ENCODE measurements at places on chromosomes 3 and 15.

DNA sequence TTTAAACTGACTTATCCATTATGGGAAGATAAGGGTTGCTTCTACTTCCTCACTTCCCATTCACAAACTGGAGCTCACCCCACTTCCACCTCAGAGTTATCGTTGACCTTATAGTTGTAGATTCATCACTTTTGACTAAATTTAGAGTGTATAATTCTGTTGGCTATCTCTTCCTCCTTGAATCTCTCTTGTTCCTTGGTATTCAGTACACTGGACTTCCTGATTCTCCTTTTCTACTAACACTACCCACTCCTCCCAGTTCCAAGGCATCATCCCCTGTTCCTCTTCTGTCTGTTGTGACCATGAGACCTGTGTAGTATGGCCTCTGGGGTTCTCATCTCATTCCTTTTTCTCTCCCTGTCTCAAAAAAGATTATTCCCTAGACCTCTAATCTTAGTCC, 5.9 kb upstream of the GPR87 start:
- no peak for DNase-seq

DNA sequence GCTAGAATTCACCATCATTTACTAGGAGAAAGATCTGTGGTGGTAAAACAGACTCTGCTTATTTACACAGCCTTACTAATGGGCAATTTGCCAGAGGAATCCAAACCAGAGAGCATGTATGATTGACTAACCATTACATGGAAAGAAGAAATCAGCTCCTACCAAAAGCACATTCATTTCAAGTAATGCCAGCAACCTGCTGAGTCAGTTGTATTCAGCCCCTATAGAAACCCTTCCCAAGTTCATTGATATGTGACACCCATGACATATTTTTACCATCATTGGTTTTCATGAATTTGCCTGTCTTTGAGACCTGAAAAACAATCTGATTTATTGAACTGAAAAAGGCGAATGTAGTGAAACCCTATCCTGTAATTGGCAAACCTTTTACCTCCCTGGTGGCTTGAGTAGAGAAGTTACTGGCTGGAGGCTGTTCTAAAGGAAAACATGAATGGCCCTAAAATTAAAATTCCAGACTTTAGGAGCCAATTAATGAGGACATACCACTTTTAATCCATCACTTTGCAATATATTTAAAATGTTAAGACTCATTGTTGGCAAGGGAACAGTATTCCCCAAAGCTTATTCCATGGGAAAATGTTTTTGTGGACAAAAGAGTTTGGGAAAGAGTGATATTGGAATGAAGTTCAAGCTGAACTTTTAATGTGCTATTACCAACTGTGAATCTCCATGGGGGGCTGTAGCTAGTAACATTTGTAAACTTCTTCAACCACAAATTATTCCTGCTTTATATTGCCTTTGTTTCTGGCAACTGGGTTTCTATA, 542.9 kb downstream of the FHIT start:
- DNase-seq, result peak; percentile 75

- DNase-seq, result no peak
These were observed 55.2 kb upstream of the ACAN start for GRCh38 chr15:88748081-88748480.

- no peak for DNase-seq
These were observed 139.6 kb downstream of the MCTP2 start for GRCh38 chr15:94370936-94371285.

DNA sequence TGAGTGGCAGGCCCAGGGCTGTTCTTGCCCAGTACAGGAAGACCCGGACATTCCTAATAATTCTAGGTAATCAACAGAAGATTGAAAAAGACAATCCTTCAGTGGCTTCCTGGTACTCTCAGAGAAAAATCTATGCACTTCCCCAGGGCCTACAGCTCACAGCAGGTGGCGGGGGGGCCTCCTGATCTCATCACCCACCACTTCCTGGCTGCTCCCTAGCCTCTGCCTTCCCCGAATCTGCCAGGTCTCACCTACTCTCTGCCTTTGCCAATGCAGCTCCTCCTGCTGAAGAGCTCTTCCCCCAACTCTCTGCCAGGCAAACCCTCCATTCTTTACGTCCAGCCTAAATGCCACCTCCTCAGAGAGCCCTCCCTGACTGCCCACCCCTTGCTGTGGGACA, 37.5 kb downstream of the EHD4 start:
- DNase-seq, result no peak

DNA sequence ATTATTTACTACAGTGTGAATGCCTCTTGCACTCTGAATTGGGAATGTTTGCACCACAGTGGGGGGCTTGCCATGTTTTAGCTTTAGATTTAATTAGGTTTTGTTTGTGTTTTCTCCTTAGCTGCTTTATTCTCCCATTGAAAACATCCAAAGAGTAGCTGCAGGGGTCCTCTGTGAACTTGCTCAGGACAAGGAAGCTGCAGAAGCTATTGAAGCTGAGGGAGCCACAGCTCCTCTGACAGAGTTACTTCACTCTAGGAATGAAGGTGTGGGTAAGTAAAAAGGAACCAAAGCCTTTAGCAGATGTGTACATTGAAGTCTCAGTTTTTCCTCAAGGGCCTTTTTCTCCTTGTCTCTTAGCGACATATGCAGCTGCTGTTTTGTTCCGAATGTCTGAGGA, 36.9 kb downstream of the CTNNB1 start:
- DNase-seq, result no peak

DNA sequence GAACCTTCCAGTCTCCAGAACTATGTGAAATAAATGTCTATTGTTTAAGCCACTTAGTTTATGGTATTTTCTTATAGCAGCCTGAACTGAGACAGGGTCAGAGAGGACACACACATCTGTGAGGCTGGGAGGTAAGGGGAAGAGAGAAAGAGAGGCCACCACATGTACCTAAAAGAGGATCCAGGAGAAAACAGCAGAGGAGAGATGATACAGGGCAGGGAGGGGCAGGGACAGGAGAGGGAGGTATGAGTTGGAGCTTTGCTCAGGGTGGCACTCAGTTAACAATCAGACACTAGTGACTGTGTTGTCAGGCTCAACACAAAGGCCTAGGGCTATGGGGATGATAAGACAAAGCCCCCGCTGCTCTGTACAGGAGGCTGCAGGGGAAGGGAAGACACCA, 17.6 kb downstream of the KIF9 start:
- DNase-seq, result no peak

DNA sequence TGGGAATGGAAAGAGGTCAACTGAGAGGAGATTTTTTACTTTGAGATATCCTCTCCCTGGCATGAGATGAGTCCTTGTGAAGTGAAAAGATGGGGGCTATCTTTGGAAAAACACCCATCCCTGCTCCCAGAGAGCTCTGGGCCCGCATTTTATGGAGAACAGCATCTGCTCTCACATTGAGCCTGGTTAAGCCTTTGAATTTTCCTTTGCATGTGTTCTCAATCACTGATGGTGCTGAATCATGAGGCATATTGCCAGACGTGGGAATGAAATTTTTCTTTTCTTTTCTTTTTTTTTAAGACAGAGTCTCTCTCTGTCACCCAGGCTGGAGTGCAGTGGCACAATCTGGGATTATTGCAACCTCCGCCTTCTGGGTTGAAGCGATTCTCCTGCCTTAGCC, 24.4 kb downstream of the TMEM45A start:
- peak; percentile 55 for DNase-seq

- DNase-seq, result no peak
These were observed 255.3 kb downstream of the FEZF2 start for GRCh38 chr3:62117903-62118548.

DNA sequence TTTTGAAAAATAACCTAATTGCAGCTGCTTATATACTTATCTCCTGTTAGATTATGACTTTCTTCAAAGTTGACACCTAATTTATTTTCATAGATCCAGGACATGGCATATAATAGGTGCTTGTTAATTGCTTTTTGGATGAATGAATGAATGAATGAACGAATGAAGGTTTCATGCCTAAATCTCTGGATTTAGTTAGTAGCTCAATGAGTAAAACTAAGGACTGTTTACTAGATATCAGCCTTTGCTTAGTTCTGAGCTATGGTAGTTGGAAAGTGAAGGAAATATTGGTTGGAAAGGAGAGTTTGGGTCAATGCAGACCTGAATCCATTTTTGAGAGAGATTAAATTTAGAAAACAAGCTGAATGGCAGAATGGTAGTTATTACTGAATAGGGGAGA, 160.4 kb upstream of the SGO1 start:
- no peak for DNase-seq

DNA sequence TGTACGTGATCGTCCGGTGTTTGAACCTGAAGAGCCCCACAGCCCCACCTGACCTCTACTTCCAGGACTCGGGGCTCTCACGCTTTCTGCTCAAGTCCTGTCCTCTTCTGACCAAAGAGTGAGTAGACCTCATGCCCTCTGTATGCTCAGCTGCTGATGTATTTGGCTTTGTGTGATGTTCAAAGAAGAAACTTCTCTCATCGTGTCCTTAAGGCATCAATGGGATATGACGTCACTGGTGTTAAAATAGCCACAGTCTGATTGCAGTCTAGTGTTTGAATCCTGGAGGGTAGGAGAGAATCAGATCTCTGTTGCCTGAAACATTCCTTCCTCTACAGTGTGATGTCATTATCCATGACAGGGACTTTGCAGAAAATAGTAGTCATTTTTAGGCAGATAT, 28.1 kb downstream of the ABHD2 start:
- DNase-seq, result peak; percentile 55

DNA sequence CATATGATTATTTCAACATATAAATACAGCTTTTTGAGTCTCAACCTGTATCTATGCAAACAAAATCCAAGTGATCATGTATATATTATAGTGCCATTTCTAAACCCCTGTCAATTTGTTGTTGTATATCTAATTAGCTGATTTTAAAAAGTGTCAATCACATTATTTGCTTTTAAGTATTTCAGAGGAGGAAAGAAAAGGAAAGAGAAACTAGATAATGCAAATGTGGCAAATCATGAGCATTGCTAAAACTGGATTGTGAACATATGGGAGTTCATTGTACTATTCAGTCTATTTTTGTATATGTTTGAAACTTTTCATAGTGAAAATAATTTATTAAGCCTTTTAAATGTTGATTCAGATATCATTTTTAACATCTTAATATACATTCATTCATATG, 190.7 kb downstream of the ZIC4 start:
- DNase-seq, result no peak

DNA sequence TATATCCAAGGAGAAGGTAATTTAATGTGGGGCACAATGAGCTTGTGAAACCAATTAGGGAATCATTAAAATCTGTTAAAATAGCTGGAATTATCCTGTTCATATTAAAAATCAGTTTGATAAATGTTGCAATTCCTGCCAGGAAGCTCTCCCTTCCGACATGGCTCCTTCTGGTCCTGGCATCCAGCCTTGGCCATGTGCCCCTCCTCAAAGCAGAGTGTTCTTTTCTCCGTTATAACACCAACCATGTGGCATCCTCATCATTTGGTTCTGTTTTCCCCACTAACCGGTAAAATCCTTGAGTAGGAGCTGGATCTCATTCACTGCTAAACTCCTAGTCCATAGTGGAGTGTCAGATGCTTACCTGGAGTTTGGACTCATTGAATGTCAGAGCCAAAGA, 127.2 kb downstream of the ARNT2 start:
- DNase-seq, result no peak

DNA sequence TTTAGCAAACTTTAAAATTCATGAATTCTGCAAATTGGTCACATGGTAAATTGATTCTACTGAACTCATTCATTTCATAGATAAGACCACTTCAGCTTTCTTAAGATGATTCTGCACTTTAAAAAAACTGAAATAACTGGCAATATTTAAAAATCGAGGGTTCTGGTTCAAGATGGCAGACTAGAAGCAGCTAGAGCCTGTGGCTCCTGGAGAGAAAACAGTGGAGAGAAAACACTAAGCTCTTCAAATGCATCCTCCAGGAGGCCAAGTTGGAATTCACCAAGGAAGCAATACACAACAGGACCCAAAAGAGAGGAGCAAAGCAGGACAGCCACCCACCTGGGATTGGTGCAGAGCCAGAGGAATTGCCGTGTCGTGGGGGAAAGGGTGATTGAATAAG, 132.1 kb downstream of the SPATA16 start:
- no peak for DNase-seq

GRCh38 chr3:161390200-161390599, 18.9 kb upstream of the SPTSSB start:
- no peak for DNase-seq

- DNase-seq, result no peak
These were observed 72.4 kb downstream of the BFSP2 start for GRCh38 chr3:133472242-133472641.

DNA sequence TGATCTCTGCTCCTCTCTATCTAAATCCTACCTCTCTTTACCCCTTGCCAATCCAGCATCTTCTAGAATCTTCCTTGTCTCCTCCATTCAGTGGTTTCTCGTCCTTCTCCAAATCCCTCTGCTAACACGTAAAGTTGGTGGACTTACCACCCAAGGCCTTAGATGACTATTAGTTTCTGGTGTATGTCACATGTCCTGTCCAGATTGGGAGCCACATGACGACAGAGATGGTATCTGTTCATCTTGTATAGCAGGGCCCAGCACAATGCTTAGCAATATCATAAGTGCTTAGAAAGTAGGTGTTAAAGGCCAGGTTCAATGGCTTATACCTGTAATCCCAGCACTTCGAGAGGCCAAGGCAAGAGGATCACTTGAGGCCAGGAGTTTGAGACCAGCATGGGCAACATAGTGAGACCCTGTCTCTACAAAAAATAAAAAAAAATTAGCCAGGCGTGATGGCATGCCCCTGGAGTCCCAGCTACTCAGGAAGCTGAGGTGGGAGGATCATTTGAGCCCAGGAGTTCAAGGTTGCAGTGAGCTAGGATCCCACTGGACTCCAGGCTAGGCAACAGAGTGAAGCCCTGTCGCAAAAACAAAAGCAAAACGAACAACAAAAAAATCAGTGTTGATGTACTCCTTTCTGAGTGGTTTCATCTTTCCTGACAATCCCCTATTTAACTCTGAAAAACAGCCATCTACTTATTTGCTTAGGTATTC, 81.8 kb downstream of the HMG20A start:
- no peak for DNase-seq

DNA sequence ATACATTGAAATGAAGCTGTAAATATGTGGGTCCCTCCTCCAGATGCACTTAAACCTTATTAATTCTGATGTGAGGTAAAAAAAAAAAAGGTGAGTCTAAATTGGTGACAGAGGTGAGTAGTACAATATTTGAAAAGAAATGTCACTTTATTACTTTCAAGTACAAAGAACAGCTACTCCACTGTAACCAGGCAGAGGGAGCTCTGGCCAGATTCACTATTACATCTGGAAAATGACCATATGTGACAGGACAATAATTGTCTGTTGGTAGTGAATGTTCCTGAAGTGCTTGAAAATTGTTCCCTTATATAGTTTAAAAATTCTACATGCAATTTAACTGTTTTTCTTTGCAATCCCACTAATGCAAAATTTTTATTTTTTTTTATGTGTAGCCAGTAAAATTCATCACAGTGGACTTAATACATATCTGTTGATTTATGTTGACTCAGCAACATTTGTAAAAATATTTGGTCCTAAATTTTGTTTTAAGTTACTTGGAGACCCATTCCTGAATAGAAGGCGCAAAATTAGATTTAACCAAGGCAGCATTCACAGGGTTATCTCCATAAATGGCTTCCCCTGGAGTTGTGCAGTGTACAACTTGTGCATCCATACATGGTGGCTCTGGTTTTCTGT, 231.9 kb upstream of the TBC1D5 start:
- DNase-seq, result peak; percentile 1

GRCh38 chr15:39998511-39999077, 40.4 kb downstream of the SRP14 start:
- no peak for DNase-seq
